Activated CD8-positive, alpha-beta memory T cell treated with anti-CD3 and anti-CD28 coated beads for 24 hours (primary cell): ENCODE measurements at places on chromosomes 7 and 10.

DNA sequence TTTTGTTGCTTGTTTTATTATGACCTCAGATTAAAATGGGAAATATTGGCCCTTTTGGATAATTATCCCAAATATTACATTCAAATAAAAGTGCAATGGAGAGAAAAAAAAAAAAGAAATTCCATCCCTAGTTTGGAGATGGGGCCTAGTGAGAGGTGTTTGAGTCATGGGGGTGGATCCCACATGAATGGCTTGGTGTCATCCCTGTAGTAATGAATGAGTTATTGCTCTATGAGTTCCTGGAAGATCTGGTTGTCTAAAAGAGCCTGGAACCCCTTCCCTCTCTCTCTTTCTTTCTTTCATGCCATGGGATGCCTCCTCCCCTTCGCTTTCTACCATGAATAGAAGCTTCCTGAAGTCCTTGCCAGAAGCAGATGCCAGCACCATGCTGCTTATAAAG, 44.3 kb downstream of the MSRB2 start:
- DNase-seq, result no peak

GRCh38 chr10:49398000-49398861, 2.3 kb upstream of the DRGX start:
- peak; percentile 80 for DNase-seq

GRCh38 chr7:45199506-45199905, 41.9 kb downstream of the RAMP3 start:
- DNase-seq, result no peak

DNA sequence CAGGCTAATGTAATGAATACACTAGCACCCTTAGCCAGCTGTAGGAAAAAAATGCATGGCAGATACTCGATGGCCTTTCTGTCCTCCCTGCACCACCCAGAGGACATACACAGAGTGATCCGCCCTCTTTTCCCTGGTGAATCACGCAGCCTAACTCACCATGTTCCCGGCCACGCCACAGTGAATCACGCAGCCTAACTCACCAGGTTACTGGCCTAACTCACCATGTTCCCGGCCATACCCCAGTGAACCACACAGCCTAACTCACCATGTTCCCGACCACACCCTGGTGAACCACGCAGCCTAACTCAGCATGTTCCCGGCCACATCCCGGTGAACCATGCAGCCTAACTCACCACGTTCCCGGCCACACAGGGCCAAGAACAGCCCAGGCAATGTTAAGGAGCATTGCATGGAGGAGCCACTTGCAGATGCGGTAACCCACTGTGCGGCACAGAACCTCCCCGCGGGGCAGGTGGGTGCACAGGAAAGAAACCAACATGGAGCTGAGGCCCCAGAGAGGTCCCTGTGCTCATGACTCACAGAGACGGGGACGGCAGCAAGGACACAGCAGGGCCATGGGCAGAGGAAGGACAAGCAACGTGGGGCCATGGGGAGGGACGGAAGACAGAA, 508.5 kb downstream of the DNAJB6 start:
- no peak for DNase-seq

- no peak for DNase-seq
Observed at GRCh38 chr10:71742301-71743088, 22.9 kb upstream of the C10orf105 start.

GRCh38 chr7:148402159-148402558, 188.4 kb upstream of the C7orf33 start:
- DNase-seq, result no peak

GRCh38 chr10:13716081-13717071, 129.6 kb downstream of the PRPF18 start:
- DNase-seq, result no peak

GRCh38 chr10:11274452-11274851, 256.8 kb downstream of the CELF2 start:
- DNase-seq, result no peak

GRCh38 chr10:104456802-104457542, 103.3 kb downstream of the CFAP58 start:
- DNase-seq, result no peak

DNA sequence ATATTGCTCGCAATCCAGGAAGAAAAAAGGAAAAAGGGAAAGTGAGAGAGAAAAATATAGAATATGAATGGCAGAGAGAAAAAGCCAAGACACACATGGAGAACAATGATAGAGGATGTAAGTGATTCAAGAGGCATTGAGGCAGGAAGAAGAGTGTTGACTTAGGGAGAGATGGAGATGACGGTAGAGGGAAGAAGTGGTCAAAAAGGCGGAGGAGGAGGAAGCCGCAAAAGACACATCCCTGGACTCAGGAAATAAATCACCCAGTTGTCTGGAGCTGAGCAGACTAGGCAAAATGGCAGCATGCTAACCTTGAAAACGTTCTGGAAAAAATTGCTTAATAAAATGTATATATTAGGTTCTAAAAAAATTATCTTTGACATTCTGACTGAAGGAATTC, 17.7 kb upstream of the GPR37 start:
- no peak for DNase-seq

- DNase-seq, result no peak
Observed at GRCh38 chr10:50312464-50313437, 61.4 kb upstream of the ASAH2 start.

DNA sequence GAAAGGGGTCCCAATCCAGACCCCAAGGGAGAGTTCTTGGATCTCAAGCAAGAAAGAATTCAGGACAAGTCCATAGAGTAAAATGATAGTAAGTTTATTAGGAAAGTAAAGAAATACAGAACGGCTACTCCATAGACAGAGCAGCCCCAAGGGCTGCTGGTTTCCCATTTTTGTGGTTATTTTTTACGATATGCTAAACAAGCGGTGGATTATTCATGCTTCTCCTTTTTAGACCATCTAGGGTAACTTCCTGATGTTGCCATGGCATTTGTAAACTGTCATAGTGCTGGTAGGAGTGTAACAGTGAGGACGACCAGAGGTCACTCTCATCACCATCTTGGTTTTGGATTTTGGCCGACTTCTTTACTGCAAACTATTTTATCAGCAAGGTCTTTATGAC, 1033.4 kb downstream of the SORCS3 start:
- no peak for DNase-seq

GRCh38 chr7:11195502-11195901, 221.8 kb downstream of the PHF14 start:
- DNase-seq, result no peak

GRCh38 chr10:95280637-95281036, 10.2 kb downstream of the PDLIM1 start:
- no peak for DNase-seq

GRCh38 chr7:120941064-120941463, 9.5 kb upstream of the ING3 start:
- no peak for DNase-seq

DNA sequence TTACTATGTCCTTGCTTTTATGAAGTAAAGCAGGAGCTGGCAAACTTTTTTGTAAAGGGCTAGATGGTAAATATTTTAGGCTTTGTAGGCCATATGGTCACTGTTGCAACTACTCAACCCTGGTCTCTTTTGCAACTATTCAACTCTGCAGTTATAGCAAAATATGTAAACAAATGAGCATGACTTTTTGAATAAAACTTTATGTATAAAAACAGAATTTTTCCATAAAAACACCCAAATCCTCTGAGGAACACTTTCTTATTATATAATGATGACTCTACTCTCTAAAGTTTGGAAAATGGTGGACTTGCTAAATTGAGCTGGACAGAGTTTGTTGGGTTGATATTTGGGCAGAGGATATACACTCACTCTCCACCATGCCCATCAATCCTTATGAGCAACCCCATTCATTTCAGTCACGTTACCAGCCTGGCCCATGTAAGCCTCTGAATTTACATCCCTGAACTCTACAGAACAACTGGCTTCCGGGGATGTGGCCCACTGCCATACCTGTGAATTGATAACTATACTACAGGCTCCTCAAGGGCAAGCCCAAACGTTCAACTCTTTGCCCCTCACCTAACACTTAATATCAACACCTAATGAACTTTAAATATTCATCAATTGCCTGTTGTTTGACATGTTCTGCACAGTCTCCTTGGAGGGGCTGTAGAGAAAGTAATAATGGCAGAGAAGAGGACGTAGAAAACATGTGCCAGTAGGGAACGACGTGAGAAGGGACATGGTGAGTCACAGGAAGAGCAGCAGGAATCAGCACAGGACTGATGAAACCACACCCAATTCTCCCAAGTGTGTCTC, 37.6 kb downstream of the SGMS1 start:
- DNase-seq, result no peak

DNA sequence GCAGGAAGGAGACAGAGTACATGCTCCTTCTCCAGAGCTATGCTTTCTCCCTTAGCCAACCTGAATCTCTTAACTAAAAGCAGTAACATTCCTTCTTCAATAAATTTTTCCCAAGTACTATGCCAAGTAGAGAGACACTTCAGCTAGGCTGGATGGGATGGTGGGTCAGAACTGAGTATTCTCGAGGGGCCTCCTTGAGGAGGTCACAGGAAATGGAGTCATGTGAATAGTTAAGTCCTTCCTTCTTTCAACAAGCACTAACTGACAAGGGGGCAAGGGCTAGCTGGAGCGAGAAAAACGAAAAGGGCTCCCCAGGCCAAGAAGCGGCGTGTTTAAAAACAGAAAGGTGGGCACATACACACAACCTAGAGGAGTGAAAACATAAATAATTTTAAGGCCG, 5.5 kb downstream of the RSU1 start:
- no peak for DNase-seq

DNA sequence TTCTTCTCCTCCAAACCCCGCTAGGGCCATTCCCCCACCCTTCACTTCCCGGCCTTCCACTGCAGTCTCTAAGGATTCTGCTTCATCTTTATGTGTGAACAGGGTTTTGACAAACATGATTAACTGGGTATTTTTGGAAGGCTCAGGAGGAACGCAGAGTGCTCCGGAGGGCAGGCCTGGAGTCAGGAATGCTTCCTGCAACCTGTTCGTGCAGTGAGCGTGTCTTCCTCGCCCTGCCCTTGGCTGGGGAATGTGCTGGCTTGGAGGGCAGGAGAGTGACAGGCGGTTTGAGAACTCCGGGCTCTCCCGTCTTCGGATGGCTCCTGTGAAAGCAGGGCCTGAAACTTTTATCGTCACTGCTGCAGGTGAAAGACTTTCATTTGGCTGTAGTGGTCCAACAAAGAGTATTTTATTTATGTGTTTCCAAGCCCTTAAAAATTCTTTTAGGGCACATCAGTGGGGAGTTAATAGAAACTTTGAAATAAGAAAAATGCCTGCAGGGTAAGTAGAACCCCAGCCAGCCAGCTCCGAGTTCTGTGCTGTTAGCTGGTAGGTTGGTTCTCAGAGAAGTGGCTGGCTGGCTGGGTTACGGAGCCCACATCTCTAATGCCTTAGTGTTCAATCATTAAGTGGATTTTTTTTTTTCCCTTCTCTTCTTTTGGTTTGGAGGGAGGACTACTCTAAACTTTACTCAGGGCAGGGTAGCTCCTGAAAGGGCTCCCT, 51.0 kb downstream of the TCF7L2 start:
- no peak for DNase-seq

DNA sequence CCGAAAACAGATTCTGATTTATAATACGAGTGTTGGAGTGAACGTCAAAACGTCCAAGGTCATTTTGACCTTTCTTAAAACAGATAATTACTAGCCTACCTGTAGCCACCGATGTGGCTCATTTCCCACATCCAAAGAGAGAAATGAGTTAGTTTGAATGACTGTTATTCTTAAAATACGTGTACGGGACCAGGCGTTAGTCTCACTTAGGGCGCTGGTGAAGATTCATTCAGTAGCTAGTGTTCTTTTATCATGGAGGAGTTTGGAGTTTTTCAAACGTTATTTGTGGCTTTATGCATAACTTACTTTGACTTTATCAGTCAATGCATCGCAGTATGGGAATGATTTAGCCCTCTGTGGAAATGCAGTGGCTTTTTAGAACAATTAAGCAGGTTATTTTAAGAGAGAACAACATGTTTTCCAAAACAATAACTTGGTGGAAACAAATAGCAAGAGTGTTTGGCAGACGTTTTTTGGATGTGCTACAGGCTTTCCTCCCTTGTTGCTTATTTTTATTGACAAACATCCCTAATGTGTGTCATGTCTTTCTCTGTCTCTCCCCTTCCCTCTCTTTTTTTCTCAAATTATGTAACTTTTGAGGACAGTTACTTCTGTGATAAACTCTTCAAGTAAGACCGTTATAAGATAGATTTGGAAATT, 1.6 kb downstream of the BICC1 start:
- no peak for DNase-seq
